ENCODE measurements at places on chromosomes 12 and 14.

GRCh38 chr14:75547552-75548250 lies 25.4 kb downstream of the BATF start:
- H3K4me3 ChIP-seq, result no peak overlapping the region
- peaks cover 25% of the 10 kb centered on the region for H3K4me1 ChIP-seq
- H3K27me3 ChIP-seq, result no peaks in the 10 kb centered on the region
- no peak overlapping the region for H3K27ac ChIP-seq
- no peaks in the 10 kb centered on the region for H3K36me3 ChIP-seq

DNA sequence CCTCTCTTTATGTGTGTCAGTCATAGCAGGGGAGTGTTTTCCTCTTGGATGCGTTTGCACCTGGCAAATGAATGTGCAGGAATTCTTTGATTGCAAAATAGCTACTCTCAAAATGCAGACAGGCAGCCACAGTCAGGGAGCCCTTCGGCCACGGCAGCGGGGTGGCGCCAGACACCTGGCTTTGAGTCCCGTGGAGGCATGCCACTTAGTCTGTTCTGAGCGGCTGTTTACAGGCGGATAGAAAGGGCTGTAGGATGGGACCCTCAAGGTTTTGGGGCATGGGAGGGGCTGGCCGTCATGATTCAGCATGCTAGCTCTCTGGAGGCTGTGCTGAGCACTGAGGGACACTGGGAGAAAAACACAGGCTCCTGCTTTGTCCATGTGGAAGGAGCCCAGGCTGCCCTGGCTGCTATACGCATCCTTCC lies 117.1 kb downstream of the SLC25A47 start:
- peak overlapping the region; percentile 78 for H3K27ac ChIP-seq
- no peaks in the 10 kb centered on the region for H3K36me3 ChIP-seq
- peak; percentile 82 for DNase-seq
- H3K4me3 ChIP-seq, result no peak overlapping the region

DNA sequence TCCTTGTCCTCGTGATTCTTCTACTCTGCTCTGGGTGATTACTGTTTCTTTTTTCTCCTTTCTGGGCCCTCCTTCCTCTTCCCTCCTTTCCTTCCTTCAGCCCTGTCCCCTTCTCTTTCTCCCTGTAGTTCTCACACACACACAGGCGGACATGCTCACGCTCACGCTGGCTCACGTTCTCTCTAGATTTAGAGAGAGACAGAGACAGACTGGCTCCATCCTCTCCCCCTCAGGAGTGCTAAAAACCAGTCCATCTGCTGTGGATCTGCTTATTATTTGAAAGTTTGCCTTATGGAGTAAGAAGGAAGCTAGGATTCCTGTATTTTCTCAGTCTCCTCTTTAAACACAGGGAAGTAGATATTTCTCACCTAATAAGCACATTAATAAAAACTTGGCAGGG lies 48.1 kb downstream of the KCNA1 start:
- H3K27me3 ChIP-seq, result peaks cover 45% of the 10 kb centered on the region
- no peak overlapping the region for H3K27ac ChIP-seq
- H3K4me1 ChIP-seq, result no peaks in the 10 kb centered on the region
- H3K4me3 ChIP-seq, result no peak overlapping the region
- no peaks in the 10 kb centered on the region for H3K36me3 ChIP-seq
- no peak for DNase-seq

GRCh38 chr14:95516554-95517181 lies at the start of gene SYNE3:
Gene SYNE3, minus strand, starts transcription at chr14:95516650. Its CDS starts 40,829 bp downstream, at chr14:95475821.
- H3K4me1 ChIP-seq, result peaks cover 23% of the 10 kb centered on the region
- H3K27me3 ChIP-seq, result no peaks in the 10 kb centered on the region
- H3K27ac ChIP-seq, result peak within 1 kb of the TSS; percentile 81
- DNase-seq, result peak; percentile 81
- H3K4me3 ChIP-seq, result peak within 1 kb of the TSS; percentile 58
- H3K36me3 ChIP-seq, result no peaks in the 10 kb centered on the region

- H3K27ac ChIP-seq, result no peak overlapping the region
- no peaks in the 10 kb centered on the region for H3K27me3 ChIP-seq
- no peak for DNase-seq
- H3K4me3 ChIP-seq, result no peak overlapping the region
- no peaks in the 10 kb centered on the region for H3K4me1 ChIP-seq
These were observed 360.0 kb upstream of the DCN start for GRCh38 chr12:91542666-91543065.

DNA sequence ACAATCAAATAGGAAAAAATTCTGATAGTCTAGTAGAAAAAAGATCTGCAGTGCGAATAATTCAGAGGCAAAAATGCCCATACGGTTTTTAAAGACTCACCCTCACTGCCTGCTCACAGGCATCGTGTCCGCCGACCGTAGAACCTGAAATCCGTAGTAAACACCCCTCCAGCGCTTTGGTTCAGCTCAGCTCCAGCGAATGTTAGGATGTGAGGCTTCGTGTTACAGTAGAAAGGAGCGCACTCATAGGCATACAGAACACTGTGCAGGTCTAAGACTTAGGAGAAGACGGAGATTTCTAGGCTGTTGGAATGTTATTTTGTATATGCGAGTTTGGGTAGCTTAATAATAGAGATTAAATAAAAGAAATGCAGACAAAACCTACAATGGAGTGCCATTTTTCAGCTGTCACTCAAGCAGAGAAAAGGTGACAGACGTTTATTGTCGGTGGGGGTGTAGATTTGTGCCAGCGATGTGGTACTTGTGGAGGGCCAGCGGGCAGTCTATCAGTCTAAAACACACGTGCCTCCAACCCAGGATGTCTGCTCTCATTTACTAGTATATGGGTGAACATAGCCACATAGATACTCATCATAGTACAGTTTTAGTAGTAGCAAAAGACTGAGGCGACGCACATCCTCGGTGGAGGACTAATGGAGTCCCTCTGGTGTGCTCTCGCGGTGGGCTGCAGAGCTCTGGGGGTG lies 25.7 kb downstream of the SFSWAP start:
- peaks cover 38% of the 10 kb centered on the region for H3K36me3 ChIP-seq
- no peaks in the 10 kb centered on the region for H3K4me1 ChIP-seq

- H3K4me1 ChIP-seq, result peaks cover 3% of the 10 kb centered on the region
- H3K27me3 ChIP-seq, result no peaks in the 10 kb centered on the region
- no peaks in the 10 kb centered on the region for H3K36me3 ChIP-seq
- no peak for DNase-seq
These were observed 25.4 kb downstream of the HSPB8 start for GRCh38 chr12:119204131-119204530.

- H3K27ac ChIP-seq, result peak overlapping the region; percentile 6
- no peak overlapping the region for H3K4me3 ChIP-seq
- no peaks in the 10 kb centered on the region for H3K36me3 ChIP-seq
- no peak for DNase-seq
- H3K27me3 ChIP-seq, result no peaks in the 10 kb centered on the region
These were observed 166.5 kb downstream of the ZFP36L1 start for GRCh38 chr14:68626386-68626785.

- no peaks in the 10 kb centered on the region for H3K4me1 ChIP-seq
- DNase-seq, result peak; percentile 92
- no peaks in the 10 kb centered on the region for H3K27me3 ChIP-seq
- H3K36me3 ChIP-seq, result no peaks in the 10 kb centered on the region
These were observed at the start of gene FBXL14 for GRCh38 chr12:1594261-1595025. Gene FBXL14, minus strand, starts transcription at chr12:1594581. Its CDS starts 515 bp downstream, at chr12:1594066.

DNA sequence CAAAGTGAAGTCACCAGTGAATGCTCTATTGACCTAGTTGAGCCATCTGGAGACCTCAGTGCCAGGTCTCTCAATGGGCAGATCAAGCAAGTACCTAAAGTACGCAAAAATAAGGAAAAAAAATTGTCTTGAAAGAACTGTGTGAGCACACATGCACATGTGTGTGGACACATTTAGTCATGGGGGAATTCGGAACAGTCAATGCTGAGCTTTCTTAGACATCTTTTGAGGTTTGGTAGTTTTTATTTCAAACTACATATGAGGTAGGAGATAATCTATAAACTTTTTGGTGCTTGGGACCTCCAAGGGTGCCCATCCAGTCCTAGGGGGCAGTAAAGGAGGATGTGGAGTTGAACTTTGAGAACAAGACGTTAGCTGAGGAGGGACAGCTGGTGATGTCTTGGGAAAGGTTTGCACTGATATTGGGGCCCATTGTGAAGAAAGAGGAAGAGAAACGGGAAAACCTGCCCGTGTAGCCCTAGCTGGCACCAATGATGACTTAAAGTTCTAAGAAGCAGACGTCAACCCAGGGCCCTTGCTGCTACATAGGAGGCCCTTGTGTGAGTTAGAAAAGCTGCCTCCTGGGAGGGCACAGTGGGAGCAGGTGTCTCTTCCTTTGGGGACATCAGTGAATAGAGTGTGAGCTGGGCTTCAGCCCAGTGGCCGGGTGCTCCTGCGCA lies 124.4 kb downstream of the NT5DC3 start:
- H3K4me3 ChIP-seq, result no peak overlapping the region
- no peaks in the 10 kb centered on the region for H3K36me3 ChIP-seq
- no peaks in the 10 kb centered on the region for H3K27me3 ChIP-seq
- DNase-seq, result no peak
- no peak overlapping the region for H3K27ac ChIP-seq

DNA sequence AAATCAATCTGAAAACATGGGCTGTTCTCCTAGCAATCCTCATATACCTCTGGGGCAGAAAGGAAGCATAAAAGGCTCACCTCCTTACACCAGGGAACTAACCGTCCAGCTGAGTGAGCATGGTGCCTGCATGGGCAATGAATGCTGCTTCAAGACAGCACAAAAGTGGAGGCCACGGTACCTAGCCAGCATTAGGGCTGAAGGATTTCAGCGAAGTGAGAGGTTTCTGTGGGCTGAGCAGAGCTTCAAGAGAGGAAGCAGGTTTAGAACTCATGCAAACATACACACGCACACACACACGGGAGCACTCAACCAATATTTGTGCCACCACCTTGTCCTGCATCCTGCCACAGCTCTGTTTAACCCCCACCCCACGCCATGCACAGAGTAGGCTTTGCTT lies 838.5 kb upstream of the TMEM132C start:
- DNase-seq, result no peak
- H3K4me3 ChIP-seq, result no peak overlapping the region
- H3K27ac ChIP-seq, result no peak overlapping the region
- H3K27me3 ChIP-seq, result no peaks in the 10 kb centered on the region
- no peaks in the 10 kb centered on the region for H3K4me1 ChIP-seq

GRCh38 chr12:75491169-75491568 lies 10.6 kb downstream of the GLIPR1 start:
- H3K27ac ChIP-seq, result no peak overlapping the region
- peaks cover 2% of the 10 kb centered on the region for H3K36me3 ChIP-seq
- DNase-seq, result no peak
- no peak overlapping the region for H3K4me3 ChIP-seq

GRCh38 chr14:68230950-68231717 lies 411.6 kb downstream of the RAD51B start:
- DNase-seq, result no peak
- H3K4me3 ChIP-seq, result no peak overlapping the region
- H3K27ac ChIP-seq, result peak overlapping the region; percentile 64
- H3K4me1 ChIP-seq, result peaks cover 22% of the 10 kb centered on the region
- no peaks in the 10 kb centered on the region for H3K27me3 ChIP-seq

DNA sequence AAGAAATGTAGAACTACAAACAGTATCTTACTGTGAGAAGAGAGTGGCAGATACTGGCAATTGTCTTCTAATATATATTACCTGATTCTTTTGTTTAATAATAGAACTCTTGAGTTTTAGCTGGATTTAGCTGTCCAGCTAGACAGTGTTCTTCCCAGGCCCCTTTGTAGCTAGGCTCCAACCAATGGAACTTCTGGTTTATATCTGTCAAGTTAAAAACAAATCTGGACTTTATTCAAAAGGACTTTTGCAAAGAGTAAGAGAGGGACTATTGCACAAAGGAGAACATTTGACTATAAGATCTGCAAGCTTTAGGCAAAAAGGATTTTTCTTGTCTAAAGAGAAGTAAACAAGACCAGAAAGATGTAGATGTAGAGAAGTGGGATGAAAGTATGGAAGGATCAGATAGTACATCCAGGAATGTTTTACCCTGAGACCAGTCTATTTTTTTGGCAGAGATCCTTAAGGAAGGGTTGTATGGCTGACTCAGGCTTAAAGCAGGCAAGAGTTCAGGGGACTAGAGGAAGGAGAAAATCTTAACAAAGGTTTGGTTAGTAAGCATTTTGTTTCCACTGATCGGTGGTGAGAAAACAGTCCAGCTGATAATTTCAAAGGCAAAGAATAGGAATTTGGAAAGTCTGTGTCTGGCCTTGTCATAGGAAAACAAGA lies 111.1 kb upstream of the PLEKHA5 start:
- no peak overlapping the region for H3K27ac ChIP-seq
- no peaks in the 10 kb centered on the region for H3K27me3 ChIP-seq
- DNase-seq, result no peak
- H3K4me3 ChIP-seq, result no peak overlapping the region
- peaks cover 15% of the 10 kb centered on the region for H3K4me1 ChIP-seq

GRCh38 chr14:80586131-80586530 lies 355.4 kb downstream of the CEP128 start:
- no peak overlapping the region for H3K4me3 ChIP-seq
- H3K27me3 ChIP-seq, result no peaks in the 10 kb centered on the region
- no peak overlapping the region for H3K27ac ChIP-seq
- no peak for DNase-seq

DNA sequence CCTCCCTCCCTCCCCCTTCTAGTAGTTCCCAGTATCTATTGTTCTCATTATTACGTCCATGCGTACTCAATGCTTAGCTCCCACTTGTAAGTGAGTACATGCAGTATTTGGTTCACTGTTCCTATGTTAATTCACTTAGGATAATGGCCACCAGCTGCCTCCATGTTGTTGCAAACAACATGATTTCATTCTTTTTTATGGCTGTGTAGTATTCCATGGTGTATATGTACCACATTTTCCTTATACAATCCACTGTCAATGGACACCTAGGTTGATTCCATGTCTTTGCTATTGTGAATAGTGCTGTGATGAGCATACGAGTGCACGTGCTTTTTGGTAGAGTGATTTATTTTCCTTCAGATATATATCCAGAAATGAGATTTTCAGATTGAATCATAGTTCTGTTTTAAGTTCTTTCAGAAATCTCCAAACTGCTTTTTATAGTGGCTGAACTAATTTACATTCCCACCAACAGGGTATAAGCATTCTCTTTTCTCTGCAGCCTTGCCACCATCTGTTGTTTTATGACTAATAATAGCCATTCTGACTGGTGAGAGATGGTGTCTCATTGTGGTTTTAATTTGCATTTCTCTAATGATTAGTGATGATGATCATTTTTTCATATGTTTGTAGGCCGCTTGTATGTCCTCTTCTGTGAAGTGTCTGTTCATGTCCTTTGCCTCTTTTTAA lies 17.9 kb upstream of the CLEC7A start:
- no peaks in the 10 kb centered on the region for H3K4me1 ChIP-seq
- H3K27me3 ChIP-seq, result no peaks in the 10 kb centered on the region
- H3K27ac ChIP-seq, result no peak overlapping the region
- no peaks in the 10 kb centered on the region for H3K36me3 ChIP-seq

All from transverse colon (tissue), 4 donors.